ENCODE measurements at places on chromosomes 3 and 15. TPM values are rescaled to one million over a fixed set of nuclear protein-coding genes. Genes with fewer than 3 reads are reported as not detected.

The SLC24A5 gene
- total RNA-seq: 423 TPM

The CDC25A gene
- total RNA-seq: 14.9 TPM

DNA sequence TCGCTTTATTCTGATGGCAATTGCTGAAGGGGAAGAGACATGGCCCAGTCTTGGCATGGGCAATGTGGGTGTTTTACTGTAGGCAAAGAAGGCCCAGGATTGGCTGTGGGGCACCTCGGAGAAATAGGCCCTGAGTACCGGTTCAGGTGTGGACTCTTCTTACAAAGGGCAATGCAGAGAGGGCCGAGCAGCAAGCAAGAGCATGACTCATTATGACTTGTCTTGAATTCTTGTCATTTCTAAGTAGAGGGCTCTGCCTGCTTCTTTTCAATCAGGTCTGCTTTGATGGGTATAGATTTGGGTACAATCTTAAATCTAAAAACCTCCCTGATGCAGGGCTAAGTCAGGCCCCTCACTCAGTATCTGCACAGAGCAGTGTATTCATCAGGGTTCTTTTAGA is 14.8 kb upstream of the BUB1B start:
- DNase-seq: no peak

DNA sequence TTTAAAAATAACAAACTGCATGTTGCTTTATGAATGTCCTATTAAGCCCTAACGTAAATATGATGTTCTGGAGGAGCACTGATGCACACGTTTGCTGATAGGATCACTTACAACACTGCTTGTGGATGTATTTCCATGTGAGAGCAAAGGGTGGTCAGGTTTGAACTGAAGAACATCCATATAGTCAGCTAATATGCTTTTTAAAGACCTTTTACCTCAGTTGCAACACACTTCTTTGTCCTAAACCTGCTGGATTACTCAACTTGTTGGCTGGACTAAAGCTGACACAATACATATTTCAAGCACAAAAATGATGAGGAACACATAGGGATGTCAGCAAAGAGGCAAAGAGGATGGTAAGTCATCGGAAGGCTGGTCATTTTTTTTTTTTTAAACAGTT is 186.6 kb downstream of the TIGIT start:
- DNase-seq: no peak

- no peak for DNase-seq
Measured at GRCh38 chr3:23153436-23153835, 49.7 kb upstream of the UBE2E2 start.

- no peak for DNase-seq
Measured at GRCh38 chr15:25248583-25249235, 190.1 kb downstream of the UBE3A start.

The CELF6 gene
- not detected for total RNA-seq

The VGLL3 gene
- total RNA-seq: 0.05 TPM

The MYD88 gene
- total RNA-seq: 0.98 TPM

GRCh38 chr3:54427941-54428871 is 305.9 kb downstream of the CACNA2D3 start:
- peak; percentile 67 for DNase-seq

GRCh38 chr3:58355179-58355578 is 22.5 kb downstream of the PXK start:
- no peak for DNase-seq

- no peak for DNase-seq
Measured at GRCh38 chr15:29065571-29065970, 179.8 kb downstream of the APBA2 start.

GRCh38 chr3:21435871-21436270 is 315.1 kb downstream of the ZNF385D start:
- DNase-seq: no peak

DNA sequence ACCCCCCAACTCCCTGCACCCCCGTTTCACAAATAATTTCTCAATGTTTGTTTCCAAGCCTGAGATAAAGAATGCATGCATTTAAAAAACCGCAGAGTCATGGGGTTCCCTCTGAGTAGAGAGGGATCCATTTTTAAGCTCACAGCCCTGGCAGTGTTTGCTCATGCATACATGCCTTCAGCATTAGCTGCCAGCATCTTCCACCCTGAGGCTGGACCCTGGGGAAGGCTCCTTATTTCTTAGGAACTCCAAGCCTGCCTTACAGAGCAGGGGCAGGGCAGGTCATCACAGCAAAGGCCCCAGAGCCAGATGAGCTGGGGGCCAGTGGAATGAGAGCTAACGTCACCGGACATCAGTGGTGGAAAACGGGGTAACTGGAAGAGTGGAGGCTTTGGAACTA is 31.3 kb downstream of the TLE3 start:
- no peak for DNase-seq

DNA sequence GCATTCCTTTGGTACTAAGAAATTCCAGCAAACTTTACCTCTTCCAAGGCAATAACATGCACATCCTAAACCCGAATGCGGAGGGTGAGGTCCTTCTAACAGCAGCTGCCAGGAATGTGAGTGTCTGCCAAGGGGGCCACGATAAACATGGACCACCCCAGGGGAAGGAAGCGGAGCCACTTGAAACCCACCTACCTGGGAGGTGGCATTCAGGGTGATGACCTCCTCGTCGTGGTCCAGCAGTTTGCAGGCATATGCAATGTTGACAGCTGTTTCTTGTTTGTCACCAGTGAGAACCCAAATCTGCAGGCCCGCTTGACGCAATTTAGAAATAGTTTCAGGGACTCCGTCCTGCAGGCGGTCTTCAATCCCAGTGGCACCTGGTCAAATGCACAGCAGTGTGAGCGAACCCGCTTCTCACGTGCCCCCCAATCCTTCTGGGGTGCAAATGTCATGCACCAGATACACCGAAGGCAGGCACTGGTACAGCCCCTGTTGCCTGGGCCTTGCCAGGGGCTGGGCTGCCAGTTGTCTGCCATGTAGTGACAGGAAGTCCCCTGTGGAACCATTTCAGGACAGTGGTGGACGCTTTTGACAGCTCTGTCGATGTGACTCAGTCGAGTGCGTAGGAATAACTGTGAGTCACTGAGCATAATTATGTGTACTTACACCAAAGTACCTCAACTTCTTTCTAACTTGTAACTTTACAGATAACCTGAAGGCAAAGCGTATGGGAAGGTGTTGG is 161.2 kb downstream of the ATP10A start:
- no peak for DNase-seq

- DNase-seq: no peak
Measured at GRCh38 chr15:79314811-79315210, 3.9 kb downstream of the TMED3 start.

GRCh38 chr3:13235897-13236296 is 162.7 kb upstream of the IQSEC1 start:
- no peak for DNase-seq

The ACTRT3 gene
- 0.24 TPM for total RNA-seq

DNA sequence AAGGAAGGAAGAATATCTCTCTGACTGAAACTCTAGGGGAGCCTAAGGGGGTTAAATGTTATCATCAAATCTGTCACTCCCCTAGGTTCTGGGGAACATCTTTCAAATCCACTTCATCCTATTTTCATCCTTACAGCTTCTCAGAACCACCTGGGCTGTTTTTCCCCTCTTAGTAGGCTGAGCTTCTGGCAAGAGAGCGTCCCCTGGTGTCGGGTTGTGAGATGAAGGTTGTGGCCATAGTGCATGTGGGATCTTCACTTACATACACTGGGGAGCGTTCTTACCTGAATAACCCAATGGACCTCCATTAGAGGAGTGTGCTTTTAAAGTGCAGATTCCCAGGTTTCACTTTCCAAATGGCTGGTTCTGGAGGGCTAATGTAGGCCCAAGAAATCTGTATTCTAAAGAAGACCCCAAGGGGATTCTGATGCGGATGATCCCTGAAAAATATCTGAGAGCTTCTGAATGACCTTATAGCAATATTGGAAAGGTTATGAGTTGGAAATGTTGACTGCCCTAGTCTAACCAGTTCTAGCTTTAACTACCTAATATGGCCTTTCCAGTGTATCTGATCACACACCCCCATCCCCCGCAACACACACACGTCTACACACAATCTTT is 663.7 kb downstream of the AGBL1 start:
- DNase-seq: peak; percentile 78

GRCh38 chr3:249587-250262 is 53.2 kb downstream of the CHL1 start:
- DNase-seq: no peak

DNA sequence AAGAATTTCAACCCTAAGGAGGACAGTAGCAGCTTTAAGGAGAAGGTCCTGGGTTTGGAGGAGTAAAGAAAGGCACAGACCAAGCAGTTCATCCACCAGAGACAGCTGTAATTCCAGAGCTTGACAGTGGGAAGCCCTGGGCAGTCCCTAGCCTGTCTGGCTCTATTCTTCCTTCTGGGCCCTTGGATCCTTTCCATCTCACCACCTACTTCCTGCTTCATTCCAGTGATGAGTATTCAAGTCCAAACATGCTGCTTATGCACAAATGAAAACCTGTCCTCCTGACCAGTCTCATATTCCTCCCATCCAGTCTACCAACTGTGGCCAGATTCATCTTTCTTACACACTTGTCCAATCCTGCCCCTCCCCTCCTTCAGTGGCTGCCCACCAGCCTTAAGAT is 171.4 kb downstream of the CNTN3 start:
- DNase-seq: no peak

DNA sequence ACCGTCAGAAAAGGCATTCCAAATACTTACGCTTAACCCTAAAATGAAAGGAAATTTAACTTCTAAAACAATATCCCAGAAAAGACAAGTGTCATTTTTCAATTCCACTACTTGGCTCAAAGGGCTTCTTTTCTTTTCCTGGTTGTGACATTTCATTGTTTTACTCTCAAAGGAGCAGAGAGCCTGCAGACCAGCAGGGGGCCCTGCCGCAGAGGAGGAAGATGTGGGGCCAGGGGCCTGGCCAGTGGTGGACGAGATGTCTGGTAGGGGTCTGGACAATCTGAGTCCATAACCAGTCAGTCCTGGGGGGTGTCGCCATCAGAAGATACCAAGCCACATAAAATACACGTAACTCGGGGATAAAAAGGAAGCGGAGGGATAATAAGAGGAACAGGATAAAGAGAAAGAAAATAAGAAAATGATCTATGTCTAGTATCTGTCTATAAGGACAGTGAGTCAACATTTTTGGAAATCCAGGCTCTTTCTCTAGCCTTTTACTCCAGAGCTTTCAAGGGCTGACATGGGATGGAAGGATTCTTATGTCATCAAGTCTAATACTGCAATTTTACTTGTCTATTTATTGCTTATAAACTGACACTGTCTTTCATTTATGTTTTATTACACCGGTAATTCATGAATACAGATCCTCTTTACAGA is 54.2 kb upstream of the ARHGEF3 start:
- DNase-seq: peak; percentile 65

DNA sequence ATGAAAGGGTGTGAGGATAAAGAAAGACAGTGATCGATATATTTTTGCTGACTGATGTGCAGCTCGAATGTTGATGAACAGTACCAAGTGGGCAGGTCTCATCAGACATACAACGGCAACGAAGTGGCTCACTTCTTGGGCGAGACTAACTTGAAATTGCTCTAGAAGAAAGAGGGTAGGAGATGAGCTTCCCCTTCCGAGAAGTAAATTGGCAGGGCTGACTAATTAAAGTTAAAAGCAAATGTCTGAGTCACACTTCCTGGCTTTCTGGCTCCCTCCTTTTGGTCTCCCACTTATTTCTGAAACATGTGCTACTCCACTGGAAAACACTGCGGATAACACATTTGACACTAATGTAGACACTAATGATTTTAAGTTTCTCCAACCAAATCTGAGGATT is 228.3 kb downstream of the ABHD5 start:
- no peak for DNase-seq

GRCh38 chr3:53259427-53260259 is 3.8 kb upstream of the TKT start:
- DNase-seq: peak; percentile 68

GRCh38 chr3:72100601-72101187 is 315.7 kb upstream of the PROK2 start:
- peak; percentile 35 for DNase-seq

DNA sequence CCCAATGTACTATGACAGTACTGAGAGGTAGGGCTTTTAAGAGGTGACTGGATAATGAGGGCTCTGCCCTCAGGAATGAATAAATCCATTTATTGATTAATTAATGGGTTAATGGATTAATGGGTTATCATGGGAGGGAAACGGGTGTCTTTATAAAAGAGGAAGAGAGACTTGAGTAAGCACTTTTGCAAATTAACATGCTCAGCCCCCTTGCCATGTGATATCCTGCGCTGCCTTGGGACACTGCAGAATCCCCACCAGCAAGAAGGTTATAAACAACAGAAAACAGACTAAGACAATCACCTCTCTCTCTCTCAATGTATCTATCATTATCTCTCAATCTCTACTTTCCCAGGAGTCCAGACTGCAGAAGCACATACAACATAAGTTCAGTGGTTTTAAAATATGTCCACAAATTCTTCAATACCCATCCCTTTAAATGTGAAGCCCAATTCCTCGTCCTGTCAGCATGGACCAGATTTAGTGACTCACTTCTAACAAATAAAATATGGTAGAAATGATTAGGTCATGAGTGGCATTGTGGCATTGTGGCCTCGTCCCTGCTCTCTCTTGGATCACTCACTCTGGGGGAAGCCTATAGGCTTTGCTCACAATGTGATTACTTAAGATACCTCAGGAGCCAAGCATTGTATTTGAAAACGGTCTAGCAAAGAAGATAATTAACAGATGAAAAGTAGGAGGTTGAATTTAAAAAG is 40.0 kb upstream of the IL12A start:
- no peak for DNase-seq

The SLC2A2 gene
- total RNA-seq: not detected

The GOLGA8H gene
- 0.29 TPM for total RNA-seq

The PSTPIP1 gene
- not detected for total RNA-seq

DNA sequence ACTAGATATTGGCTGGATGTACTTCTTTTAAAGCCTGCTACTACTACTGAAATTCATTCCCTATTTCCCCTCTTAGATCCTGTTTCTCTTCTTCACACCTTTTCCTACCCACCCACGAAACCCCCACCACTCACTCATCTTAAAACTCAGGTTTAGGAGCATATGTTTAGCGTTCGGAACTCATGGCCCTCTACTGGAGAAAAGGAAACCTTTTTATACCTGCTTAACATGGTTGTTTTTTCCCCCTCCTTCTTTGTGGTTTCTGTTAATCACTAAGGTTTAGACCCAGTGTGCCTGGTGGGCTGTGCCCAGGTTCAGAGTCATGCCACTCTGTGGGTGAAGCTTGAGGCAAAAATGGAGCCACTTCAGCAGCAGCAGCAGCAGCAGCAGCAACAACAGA is 2.6 kb downstream of the ARID3B start:
- DNase-seq: no peak

GRCh38 chr3:64575211-64575844 is 112.5 kb downstream of the ADAMTS9 start:
- peak; percentile 40 for DNase-seq

The EIF4E3 gene
- total RNA-seq: 4.1 TPM

GRCh38 chr3:159804726-159805410 is 183.8 kb upstream of the IL12A start:
- peak; percentile 88 for DNase-seq

The GNAT1 gene
- not detected for total RNA-seq
